ENCODE measurements at places on chromosomes 5 and 9.

DNA sequence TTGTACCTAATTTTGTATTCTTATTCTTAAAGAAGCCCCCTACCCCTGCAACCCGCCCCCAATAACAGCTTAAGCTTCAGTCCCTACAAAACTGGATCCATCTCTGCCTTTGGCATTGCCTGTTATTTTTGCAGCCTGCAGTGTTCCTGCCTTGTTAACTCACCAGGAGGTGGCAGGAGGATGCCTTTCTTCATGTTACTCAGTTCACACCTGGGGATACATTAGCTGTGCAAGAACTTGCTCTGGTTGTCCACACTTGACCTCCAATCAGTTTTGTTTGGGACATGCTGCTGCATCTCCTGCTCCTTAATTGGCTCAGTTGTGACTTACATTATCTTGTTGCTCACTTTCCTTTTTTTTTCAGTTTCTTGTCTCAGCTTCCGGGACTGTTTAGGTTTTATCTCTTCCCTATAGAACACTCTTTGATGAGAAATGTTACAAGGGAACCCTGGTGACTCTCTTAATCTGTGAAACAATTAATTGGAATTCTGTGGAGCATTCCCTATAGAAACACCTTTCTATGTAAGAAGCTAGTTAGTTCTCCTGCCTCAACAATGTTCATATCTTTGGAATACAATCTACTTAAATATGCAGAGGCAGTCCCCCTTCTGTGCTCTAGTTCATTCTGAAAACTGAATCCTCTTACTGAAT lies 467.7 kb upstream of the ACO1 start:
- DNase-seq, result no peak

DNA sequence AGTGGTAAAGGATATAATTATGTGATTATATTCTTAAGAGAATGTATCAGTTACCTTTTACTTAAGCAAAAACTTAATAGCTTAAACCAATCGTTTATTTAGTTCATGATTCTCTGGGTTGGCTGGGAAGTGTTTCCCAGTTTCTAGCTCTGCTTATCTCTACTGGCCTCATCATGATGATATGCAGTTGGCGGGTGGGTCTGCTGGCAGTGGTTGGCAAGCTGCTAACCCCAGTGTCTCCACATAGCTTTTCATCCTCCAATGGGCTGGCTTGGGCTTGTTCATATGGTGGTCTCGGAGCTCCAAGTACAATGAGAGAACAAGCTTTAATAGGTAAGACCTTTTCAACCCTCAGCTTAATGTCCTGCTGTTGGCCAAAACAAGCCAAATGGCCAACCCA lies 43.8 kb downstream of the ABLIM3 start:
- DNase-seq, result no peak

- no peak for DNase-seq
These were observed 83.9 kb upstream of the NR5A1 start for GRCh38 chr9:124590889-124591641.

GRCh38 chr5:131260895-131261294 lies 3.0 kb upstream of the CDC42SE2 start:
- DNase-seq, result no peak

DNA sequence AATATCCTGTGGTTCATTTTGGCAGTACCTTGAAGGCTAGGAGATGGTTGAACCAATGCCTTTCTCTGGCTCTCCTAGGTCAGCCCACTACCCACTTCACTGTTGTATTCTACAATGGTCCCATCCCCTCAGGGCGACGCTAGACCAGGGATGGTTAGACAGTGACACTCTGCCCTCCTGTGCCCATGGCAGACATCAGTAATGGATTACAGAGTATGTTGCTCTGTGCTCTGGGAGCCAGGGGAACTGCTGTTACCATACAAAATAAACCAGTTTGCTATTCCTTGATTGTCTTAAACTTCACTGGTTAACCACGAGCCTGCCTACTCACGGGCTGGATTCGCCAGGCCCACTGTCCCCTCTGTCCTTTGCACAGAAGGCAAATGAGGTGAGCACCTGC lies 33.7 kb downstream of the NCS1 start:
- no peak for DNase-seq

GRCh38 chr5:132464156-132464939 lies 26.2 kb downstream of the IRF1 start:
- no peak for DNase-seq

GRCh38 chr5:27392716-27393115 lies 354.3 kb upstream of the CDH9 start:
- no peak for DNase-seq

GRCh38 chr9:89407070-89407469 lies 88.8 kb downstream of the SECISBP2 start:
- DNase-seq, result no peak

DNA sequence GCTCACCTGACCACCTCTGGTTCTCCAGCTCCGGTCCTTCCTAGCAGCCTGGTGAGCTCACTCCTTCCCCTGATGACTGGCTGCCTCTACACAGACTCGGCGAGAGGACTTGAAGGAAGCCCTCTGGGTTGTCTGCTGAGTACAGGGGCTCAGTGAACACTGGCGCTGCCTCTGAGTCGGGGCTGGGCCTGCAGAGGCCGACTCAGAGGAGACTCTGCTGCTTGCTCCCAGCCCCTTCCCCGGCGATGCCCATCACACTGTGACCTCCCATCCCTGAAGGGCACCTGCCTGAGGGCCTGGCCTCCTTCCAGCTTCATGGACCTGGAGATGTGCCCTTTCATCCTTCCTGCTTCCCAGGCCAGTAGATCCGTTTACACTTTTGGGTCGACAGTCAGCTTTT lies 22.0 kb downstream of the CRB2 start:
- DNase-seq, result no peak

GRCh38 chr9:22005702-22006606 lies 3.2 kb downstream of the CDKN2B start:
- no peak for DNase-seq

GRCh38 chr9:116476935-116477381 lies 210.1 kb upstream of the TRIM32 start:
- no peak for DNase-seq

Data from hematopoietic multipotent progenitor cell treated with erythropoietin and hydrocortisone succinate and interleukin-3 and kit ligand, for 15 days (in vitro differentiated cells).